ENCODE measurements at places on chromosomes 16 and 17.
A peak's percentile ranks its signal among the peaks of the same experiment; 100 is the strongest.

- DNase-seq = no peak
- H3K27me3 ChIP-seq = no peaks in the 10 kb centered on the region
- no peak overlapping the region for H3K27ac ChIP-seq
- no peak overlapping the region for H3K4me3 ChIP-seq
- no peaks in the 10 kb centered on the region for H3K4me1 ChIP-seq
- no peaks in the 10 kb centered on the region for H3K36me3 ChIP-seq
Measured at GRCh38 chr16:84884596-84885341, 65.0 kb downstream of the CRISPLD2 start.

DNA sequence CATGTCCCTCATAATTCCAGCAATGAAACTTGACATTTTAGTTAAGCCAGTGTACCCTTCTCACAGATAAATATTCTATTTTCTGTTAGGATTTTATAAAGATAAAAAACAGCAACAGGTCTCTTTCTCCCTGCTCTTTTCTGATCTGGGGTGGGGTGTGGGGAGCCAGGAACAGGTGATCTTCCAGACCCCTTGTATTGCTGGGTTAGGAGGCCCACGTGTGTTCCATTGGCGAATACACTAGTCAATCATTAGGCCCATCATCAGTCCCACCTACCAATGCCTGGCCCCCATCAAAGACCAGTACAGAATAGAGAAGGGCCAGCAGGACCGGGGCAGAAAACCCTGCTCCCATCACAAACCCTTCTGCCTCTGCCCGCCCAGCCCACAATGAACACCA lies 40.3 kb upstream of the TOB1 start:
- peaks cover 94% of the 10 kb centered on the region for H3K4me1 ChIP-seq
- H3K27me3 ChIP-seq = no peaks in the 10 kb centered on the region
- H3K4me3 ChIP-seq = no peak overlapping the region

- no peak overlapping the region for H3K27ac ChIP-seq
- no peaks in the 10 kb centered on the region for H3K27me3 ChIP-seq
- no peak for DNase-seq
- H3K36me3 ChIP-seq = no peaks in the 10 kb centered on the region
- no peak overlapping the region for H3K4me3 ChIP-seq
Measured at GRCh38 chr16:81744911-81745310, 34.2 kb upstream of the PLCG2 start.

GRCh38 chr16:12902511-12903372 lies 1.3 kb downstream of the SHISA9 start:
- H3K27me3 ChIP-seq = peaks cover 76% of the 10 kb centered on the region
- H3K27ac ChIP-seq = no peak overlapping the region
- DNase-seq = no peak
- H3K36me3 ChIP-seq = no peaks in the 10 kb centered on the region

- peaks cover 6% of the 10 kb centered on the region for H3K4me1 ChIP-seq
- no peaks in the 10 kb centered on the region for H3K36me3 ChIP-seq
- peak; percentile 29 for DNase-seq
- H3K27ac ChIP-seq = no peak overlapping the region
- H3K27me3 ChIP-seq = peaks cover 51% of the 10 kb centered on the region
Measured at GRCh38 chr17:36703860-36704266, 102.5 kb downstream of the MRM1 start.

DNA sequence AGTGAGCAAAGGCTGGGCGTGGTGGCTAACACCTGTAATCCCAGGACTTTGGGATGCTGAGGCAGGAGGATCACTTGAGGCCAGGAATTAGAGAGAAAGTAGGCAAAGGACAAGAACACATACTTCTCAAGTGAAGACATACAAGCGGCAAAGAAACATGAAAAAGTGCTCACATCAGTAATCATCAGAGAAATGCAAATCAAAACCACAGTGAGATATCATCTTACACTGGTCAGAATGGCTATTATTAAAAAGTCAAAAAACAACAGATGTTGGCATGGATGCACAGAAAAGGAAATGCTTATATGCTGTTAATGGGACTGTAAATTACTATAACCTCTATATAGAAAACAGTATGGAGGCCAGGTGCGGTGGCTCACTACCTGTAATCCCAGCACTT lies 12.2 kb upstream of the SLX4 start:
- peaks cover 7% of the 10 kb centered on the region for H3K36me3 ChIP-seq
- H3K27me3 ChIP-seq = no peaks in the 10 kb centered on the region
- H3K27ac ChIP-seq = no peak overlapping the region
- no peak for DNase-seq
- H3K4me3 ChIP-seq = no peak overlapping the region

All from CD4-positive, alpha-beta T cell (primary cell).